Activated CD4-positive, alpha-beta T cell treated with anti-CD3 and anti-CD28 coated beads for 1 hour (primary cell): ENCODE measurements at places on chromosomes 4 and X.

DNA sequence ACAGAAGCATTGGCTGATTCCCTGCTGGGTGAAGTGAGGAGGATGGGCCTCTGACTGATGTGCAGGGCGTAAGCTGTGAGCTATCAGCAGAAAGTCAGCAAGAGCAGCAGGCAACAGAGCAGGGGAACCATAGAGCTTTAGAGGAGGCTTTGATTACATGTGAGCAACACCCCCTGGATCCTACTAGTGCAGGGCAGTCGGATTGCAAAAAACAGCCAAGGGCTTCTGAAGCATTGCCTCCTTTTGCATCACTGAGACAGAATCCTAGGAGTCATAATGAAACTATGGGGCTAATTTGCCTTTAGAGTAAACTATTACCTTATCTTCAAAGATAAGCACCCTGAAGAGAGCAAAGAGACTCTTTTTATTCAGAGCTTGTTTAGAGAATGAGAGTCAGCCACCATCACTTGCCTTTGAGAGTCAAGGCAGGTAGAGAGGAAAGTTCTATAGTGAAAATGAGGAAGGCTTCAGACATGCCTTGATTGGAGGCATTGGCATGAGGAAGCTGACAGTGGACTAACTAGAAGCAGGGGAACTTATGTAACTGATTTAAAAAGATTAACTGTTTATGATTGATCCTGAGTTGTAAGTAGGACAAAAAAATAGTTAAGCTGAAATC is 420.3 kb downstream of the PDHA2 start:
- DNase-seq, result no peak

- no peak for DNase-seq
Measured at GRCh38 chrX:13142891-13143290, 98.5 kb upstream of the FAM9C start.

GRCh38 chrX:1853447-1853846 is 238.6 kb downstream of the ASMT start:
- DNase-seq, result no peak

DNA sequence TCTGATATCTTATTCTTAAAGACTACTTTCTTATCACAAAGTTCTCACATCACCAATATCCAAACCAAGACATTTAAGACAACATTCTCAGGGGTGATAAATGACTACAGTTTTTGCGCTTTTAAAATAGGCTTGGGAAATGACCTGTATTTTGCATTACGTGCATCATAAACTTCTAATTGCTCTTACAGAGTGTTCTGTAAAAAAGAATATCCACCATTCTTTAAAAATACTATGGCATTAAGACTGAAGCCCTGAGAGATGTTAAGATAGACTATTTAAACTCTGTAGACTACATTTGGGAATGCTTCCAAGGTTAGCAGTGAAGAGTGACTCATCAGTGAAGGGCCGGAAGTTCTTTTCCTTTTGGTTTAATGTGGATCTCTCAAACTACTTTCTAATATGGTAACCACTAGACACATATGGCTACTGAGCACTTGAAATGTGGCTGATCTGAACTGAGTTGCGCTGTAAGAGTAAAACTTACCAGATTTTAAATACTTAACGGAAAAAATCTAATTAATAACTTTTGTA is 518.8 kb upstream of the FTHL17 start:
- DNase-seq, result no peak

- DNase-seq, result no peak
Measured at GRCh38 chr4:107363125-107363524, 327.0 kb upstream of the DKK2 start.

DNA sequence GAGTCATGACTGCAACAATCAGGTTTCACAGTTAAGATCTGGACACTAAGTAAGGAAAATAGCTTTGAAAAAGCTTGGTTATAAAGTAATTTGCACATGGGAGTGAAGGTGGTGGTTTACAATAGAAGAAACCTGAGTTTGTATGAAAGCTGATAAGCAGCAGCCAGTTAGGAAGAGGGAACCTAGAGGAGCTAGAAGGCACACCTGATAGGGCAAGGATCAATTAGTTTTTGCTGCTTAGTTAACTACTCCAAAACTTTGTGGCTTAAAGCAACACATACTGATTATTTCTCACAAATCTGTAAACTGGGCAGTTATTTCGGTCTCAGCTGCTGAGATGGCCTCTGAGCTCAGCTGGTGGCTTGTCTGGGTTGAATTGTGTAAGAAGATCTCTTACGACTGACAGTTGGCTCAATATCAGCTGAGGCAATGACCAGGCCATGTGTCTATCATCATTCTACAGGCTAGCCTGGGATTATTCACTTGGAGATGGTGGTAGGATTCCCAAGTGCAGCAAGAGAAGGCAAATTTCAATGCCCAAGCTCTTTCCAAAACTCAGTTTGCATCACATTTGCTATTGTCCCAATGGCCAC is 255.0 kb upstream of the PITX2 start:
- no peak for DNase-seq

- DNase-seq, result no peak
Measured at GRCh38 chr4:7630568-7631287, 196.0 kb upstream of the PSAPL1 start.

GRCh38 chr4:186778134-186778533 is 54.5 kb upstream of the FAT1 start:
- DNase-seq, result no peak
